ENCODE measurements at places on chromosomes 3 and 15.

GRCh38 chr15:55991802-55992768 is 1.3 kb downstream of the NEDD4 start:
- DNase-seq = no peak

DNA sequence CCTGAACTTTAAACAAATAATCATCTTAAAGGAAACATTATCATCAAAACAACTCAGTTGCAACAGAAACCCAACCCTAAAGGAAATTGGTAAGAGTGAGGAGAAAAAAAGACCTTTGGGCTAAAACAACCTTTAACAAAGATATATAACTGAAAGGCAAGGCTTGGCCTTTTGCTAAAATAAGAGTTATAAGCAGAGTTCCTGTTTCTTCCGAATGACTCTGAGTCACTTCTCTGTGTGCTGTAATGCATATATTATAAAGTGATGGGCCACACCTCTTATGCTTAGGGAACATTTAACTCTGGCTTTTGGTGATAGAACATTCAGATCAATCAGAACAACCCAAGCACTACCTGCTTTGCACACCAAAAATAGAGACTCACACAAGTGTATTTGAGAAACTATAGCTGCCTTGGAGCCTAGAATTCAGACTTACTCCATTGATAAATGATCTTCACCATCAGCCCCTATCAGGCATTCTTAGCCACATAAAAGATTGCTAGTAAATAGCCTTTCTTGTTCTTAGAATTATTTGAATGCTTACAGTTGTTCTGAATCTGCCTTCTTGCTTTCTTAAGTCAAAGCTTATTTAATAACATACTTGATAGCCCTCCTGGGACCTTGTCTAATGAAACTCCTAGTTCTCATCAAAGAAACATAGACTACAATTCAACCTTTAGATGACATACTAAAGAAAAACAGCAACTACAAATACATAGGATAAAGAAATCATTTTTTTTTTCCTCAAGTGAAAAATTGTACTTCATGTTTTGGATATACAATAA is 294.2 kb upstream of the SEMA6D start:
- DNase-seq = no peak

DNA sequence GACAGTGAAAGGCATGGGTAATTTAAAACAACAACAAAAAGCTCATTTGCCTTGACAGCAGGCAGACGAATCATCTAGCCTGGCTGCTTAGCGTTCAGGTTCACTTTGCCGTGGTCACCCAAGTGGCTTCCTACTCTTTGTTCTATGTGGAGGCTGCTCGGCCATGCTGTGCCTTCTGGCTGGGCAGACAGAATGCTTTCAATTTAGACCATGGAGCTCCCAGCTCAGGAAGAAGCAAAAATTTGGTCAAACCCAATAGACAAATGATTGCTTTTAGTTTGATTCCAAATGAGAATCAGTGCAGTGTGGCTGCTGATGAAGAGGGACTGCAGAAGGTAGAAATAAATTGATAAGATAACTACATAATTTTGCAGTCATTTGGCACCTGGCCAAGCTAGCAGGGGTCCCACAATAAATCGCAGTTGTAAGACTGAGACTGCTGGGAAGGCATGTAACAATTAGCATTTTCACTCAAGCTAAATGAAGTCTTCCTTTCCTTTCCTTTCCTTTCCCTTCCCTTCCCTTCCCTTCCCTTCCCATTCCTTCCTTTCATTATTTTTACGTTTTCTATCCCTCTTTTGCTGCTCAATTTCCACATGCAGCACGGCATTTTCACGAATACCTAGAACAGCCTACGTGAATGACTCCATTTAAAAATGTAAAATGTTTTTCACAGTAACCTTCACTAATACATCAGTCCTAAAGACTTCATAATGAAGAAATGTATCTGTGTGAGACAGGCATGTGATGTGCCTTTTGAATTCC is 360.4 kb upstream of the TGFBR2 start:
- no peak for DNase-seq

DNA sequence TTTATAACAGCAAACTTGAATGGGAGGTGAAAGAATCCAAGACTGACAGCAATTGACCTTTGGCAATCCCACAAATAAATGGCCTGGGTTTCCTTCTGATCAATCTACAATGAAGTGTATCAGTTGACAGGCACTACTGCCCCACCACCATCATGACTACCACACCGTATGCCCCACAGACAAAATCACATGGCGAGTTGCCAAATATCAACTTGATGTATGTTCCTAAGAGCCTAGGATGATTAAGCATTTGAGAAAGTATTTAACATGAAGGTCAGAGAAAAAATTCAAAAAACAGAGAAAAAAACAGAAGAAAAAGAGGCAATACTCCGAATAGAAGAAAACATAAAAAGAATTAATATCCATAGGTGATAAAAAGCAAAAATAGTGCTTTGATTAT is 215.9 kb upstream of the STAC start:
- DNase-seq = no peak

DNA sequence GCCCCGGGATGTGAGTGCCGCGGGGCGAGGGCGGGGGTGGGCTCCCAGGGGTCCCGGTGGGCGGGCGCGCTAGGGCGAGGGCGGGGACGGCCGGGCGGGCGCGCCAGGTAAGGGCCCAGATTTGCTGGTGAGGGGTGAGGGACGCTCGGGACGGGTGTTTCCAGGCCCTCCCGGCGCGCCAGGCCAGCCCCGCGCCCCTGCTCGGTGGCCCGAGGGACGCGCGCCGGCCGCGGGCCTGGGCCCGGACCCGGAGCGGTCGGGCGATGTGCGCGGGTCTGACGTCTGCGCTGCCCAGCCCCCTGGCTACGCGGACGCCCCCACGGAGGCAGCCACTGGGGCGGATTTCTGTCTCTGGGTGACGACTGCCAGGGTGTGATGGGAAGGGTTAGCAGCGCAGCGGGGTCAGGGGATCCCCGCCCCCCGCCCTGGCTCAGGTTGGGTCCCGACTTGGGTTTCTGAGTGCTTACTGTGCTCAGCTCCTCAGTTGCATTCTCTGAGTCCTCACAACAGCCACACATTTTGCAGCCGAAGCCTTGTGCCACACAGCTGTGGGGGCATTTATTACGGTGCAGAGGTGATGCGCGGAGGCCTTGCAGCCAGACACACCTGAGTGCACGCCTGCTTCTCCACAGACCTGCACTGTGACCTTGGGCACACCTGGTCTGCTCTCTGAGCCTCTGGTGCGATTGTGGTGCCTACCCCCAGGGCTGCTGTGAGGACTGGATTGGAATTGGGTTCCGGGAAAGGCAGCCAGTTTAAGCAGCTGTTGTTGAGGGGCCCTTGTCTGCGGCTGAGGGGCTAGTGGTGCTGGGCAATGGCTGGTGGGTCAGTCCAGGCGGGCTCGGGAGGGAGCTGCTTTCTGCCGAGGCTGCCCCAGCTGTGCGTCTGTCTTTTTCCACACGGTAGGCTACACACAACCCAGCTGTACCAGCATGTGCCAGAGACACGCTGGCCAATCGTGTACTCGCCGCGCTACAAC is 523 bp downstream of the HDAC11 start:
- DNase-seq = no peak

GRCh38 chr3:178120367-178120766 is 415.9 kb upstream of the KCNMB2 start:
- no peak for DNase-seq

- DNase-seq = no peak
These were observed 5.6 kb upstream of the P2RY14 start for GRCh38 chr3:151283907-151284461.

DNA sequence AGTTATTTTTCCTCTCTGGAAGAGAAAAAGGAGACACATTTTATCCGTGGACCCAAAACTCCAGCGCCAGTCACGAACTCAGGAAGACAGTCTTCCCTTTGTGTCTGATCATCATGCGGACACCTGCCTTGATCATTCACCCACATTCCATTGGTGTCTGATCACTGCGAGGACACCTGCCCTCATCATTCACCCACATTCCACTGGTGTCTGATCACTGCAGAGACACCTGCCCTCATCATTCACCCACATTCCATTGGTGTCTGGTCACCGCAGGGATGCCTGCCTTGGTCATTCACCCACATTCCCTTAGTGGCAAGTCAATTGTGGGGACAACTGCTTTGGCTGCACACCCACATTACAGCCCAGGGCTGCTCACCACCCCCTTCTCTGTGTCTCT is 148.9 kb downstream of the ROBO1 start:
- DNase-seq = no peak

DNA sequence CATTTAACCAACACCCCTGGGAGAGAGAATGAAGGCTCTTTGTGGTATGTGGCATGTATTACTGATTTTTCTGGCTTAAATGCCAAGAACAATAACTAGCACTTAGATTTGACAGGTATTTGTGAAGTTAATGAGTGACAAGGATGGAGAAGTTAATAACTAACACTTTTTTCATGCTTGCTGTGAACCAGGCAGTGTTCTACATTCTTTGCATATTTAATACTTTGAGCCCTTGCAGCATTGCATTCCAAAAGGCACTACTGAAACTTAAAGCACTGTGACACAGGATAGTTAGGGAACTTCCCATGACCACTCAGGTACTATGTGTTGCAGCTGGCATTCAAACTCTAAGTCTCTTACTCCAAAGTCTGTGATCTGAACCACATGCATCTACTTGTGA is 650.6 kb downstream of the ZPLD1 start:
- no peak for DNase-seq

- no peak for DNase-seq
These were observed 21.0 kb downstream of the IFT57 start for GRCh38 chr3:108201258-108201657.

GRCh38 chr3:110307065-110307809 is 764.4 kb upstream of the NECTIN3 start:
- DNase-seq = no peak

DNA sequence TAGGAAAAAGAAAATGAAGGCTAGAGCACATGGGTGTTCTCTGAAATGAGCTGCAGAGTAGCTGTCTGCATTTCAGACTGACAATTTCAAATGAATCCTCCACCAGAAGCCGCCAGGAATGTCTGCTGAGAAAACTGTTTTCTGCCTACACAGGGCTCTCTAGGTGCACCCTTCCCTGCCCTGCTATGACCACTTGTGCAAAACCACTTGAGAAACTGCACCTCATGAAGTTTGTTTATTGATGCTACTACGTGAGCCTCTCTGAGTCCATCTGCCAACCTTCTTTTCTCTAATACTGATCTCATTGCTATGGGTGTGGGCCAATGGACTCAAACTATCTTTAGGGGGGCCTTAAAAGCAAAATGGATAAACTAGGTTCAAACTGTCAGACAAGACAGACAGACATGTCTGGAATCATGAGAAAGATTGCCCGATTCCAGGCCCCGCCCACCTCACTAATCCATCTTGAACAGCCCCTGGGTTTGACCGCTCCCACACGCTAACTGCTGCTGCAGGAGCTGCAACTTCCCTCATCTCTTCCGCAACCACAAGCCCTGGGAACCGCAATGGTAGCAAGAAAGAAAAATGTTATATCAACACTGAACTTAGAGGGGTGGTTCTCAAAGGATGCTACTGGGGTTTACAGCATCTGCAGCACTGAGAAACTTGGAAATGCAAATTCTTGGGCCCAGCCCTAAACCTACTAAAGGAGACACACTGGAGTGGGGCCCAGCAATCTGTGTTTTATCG is 9.0 kb upstream of the CD47 start:
- peak; percentile 75 for DNase-seq

DNA sequence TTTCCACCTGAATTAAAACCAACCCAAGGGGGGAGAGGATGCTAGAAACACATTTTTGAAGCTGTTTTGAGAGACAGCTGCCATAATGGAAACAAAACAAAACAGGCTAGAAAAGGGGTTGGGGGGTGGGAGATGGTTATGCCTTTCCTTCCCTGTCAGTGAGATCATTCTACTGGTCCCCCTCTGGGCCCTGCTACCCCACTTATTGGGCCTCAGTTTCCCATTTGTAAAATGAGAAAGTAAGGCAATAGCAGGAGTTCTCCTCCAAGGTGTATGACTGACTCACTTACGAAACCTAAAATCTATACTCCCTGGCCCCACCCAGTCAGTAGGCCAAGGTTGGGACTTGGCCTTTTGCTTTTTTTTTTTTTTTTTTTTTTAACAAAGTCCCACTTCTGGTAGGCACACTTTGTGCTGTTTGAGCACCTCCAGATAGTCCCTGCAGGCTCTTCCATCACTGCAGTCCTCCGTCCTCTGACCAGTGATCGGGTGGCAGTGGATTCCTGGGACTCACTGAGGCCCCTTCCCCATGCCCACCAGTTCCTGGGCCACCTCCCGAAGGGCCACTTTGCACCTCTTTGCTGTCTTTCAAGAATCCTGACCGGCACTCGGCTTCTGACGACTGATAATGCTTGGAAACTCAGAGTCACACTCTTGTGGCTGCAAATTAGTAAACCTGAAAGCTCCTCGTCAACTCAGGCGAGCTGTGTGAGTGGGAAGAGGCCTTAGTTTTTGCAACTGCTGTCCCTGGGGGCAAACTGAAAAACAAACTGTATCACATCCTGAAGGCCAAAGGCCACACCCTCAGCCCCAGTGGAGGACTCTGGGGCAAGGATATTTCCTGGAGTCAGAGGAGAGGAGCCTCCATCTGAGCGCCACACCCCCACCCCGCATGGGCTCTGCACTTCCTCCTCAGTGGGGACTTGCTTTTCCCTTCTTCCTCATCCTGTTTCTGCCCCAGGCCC is 6.7 kb upstream of the PSTPIP1 start:
- peak; percentile 70 for DNase-seq

- no peak for DNase-seq
These were observed 81.7 kb upstream of the ZPLD1 start for GRCh38 chr3:102353148-102353547.

DNA sequence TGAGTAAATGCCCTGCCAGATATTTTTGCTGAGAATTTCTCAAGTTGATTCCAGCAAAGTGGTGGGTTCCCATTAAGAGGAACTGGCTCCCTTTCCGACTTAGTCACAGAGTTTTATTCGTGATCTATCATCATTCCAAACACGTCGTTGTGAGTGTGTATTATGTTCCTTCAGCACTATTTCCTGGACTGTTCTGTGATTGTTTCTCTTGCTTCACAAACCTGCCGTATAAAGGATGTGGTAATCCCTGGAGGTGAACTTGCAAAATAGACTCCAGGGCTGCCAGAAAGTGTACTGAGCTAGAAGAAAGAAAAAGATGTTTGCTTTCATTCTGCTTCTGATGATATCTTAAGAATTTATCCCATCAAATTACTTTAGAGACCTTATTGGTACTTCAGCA is 14.5 kb upstream of the CAPN3 start:
- no peak for DNase-seq

DNA sequence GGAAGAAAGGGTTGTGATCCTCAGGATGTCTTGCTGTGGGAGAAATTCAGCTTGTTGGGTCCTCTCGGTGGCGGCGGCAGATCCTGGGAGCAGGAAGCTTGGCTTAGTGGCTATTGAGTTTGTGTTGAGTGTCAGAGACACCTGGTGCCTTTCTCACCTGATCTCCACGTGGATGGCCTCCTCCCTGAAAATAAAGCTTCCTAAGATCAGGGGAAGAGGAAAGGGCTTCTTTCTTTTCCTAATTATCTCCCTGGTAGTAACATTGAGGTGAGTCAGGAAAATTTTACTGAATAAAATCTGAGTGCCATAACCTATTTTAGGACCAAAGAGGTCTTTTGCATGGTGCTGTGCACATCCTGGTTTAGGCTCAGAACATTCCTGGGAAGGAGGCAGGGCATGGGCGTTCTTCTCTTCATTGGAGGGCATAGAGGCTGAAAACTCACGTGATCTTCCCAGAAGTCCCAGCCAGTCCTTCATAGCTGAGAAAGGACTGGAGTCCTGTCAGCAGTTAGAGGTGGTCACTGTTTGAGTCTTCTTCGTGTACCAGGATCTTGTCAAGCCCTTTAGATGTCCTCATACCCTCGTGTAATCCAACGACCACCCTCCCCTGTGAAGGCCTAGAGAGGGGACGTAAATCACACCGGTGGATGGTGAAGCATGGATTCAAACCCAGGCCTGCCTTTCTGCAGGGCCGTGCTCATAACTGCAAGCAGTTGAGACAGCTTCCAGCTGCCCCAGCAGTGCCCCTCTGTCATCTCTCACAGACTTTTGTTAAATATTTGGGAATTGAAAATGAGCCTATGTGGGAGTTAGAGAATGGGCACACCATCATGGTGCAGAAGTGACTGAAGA is 1.1 kb downstream of the CMTM8 start:
- peak; percentile 6 for DNase-seq
